ENCODE measurements at places on chromosomes 5 and 9.
A peak's percentile ranks its signal among the peaks of the same experiment; 100 is the strongest.

- ATAC-seq, result peak; percentile 67
Measured at GRCh38 chr9:18208166-18209059, 265.5 kb upstream of the ADAMTSL1 start.

DNA sequence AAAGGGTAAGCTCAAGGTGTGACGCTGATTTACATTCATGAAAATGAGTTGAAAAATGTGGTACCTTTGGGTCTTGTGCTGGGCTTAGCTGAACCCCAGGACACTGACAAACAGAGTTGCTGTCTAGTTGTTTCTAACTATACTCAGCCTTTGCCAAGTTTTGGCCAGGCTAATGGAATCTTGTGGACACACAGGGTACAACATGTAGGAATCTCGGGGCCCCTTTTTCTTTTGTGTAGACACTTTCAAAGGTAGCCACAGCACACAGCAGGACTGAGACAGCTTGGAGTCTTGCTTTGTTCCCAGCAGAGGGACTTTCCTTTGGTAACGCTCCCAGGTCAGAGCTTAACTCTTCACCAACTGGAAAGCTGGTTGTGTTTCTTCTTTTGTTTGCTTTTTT lies 7.8 kb downstream of the LIX1 start:
- ATAC-seq, result no peak

DNA sequence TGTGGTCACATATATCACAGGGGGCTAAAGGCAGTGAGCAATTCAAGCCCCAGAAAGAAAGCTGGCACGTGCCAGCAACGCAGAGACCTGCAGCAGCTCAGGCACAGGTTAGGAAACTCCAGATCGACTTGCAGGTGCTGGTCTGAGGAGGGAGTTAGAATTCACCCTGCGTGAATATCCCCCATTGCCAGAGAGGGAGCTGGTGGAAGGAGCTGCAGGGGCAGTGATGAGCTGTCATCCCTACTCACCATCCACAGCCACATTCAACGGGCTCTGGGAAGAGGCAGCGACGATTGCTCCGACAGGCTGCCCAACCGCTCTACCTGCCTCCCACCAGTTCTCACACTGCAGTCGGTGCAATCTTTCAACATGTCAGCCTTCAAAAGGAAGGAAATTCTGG lies 40.8 kb upstream of the CLK4 start:
- no peak for ATAC-seq

GRCh38 chr5:82620957-82621600 lies 342.9 kb upstream of the RPS23 start:
- no peak for ATAC-seq

- no peak for ATAC-seq
Measured at GRCh38 chr9:134658378-134658955, 16.9 kb downstream of the COL5A1 start.

DNA sequence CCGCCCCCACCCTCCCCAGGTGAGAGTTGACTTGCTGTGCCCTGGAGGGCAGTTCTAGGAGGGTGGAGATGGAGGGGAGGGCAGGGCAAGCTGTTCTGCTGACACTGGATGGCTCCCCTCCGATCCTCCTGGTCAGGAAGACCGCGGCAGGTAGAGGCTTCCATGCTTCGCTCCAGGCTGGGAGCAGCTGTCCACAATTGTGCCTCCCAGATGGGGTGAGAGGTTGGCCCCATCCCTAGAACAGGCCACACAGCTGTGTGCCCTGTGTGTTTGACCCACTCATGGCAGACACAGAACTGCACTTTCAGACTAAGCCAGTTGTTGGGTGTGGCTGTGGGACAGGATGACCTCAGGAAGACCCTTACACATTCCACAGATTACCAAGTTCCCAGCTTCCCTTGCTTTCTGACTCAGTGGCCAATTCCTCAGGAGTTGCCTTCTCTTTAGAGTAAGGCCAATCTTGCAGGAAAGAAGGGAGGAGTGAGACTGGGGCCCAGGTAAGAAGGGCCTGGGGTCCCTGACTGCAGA lies 72.1 kb upstream of the HSPA9 start:
- ATAC-seq, result no peak

DNA sequence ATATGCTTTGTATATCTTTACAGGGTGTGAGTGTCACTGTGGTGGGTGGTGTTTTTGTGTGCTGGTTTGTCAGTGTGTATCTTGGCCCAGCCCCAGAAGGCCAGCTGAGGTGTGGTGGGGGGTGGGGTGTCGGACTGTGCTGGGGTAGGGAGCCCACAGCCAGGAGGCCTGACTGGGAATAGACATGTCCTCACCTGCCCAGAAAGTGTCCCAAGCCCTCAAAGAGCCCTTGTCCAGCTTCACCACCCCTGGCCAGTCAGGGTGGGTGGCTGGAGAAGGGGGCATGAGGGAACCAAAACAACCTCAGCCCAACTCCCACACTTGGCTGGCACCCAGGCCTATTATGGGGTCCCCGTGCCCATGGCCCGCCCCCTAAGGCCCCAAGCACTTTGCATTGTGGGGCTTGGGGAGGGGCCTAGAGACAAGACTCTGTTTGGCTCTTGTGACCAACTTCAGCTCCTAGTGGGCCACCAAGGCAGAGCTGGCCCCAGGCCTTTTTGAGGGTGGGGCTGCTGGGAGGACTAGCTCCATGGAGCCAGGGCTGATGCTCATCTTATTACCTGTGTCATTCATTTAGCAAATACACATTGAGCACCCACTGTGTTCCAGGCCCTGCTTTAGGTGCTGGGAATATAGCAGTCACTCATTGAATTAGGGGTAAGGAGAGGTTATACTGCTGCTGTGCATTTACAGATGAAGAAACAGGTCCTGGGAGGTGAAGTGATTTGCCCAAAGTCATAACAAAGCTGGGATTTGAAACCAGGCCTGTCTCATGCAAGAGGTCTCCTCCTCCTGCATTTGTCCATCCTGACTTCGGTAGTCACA lies 56.2 kb upstream of the PSD2 start:
- ATAC-seq, result no peak

DNA sequence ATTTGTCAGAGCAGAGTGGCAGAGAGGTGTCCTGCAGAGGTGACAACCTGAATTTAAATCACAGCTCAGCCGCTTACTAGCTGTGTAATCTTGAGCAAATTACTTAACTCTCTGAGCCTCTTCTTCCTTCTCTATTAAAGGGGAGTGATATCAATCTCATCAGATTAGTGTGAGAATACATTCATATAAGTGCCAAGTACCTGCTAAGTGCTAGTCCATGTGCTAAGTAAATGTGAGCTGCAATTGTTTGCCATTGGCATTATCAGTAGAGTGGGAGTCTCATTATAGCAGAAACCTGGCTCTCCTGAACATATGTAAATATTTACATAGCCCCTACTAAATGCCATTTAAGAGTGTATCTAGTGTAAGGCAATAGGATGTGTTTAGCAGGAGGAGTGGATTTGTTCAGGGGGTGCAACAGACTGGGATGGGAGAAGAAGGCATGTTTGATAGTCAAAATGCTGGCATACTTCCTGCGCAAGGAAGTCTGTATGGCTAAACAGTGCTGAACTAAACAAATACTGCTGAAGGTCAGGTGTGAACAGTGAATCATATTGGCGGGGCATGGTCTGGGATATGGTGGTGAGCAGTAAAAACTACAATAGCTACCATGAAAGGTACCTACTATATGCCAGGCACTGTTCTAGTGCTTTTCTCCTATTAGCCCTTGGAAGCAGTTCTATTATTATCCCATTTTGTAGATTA lies 74.5 kb downstream of the F2RL2 start:
- ATAC-seq, result no peak

- no peak for ATAC-seq
Measured at GRCh38 chr5:142065273-142065672, 43.3 kb upstream of the NDFIP1 start.

GRCh38 chr5:136149891-136150290 lies 17.2 kb downstream of the SMAD5 start:
- no peak for ATAC-seq

GRCh38 chr5:133111299-133111698 lies 59.5 kb downstream of the HSPA4 start:
- ATAC-seq, result peak; percentile 89

DNA sequence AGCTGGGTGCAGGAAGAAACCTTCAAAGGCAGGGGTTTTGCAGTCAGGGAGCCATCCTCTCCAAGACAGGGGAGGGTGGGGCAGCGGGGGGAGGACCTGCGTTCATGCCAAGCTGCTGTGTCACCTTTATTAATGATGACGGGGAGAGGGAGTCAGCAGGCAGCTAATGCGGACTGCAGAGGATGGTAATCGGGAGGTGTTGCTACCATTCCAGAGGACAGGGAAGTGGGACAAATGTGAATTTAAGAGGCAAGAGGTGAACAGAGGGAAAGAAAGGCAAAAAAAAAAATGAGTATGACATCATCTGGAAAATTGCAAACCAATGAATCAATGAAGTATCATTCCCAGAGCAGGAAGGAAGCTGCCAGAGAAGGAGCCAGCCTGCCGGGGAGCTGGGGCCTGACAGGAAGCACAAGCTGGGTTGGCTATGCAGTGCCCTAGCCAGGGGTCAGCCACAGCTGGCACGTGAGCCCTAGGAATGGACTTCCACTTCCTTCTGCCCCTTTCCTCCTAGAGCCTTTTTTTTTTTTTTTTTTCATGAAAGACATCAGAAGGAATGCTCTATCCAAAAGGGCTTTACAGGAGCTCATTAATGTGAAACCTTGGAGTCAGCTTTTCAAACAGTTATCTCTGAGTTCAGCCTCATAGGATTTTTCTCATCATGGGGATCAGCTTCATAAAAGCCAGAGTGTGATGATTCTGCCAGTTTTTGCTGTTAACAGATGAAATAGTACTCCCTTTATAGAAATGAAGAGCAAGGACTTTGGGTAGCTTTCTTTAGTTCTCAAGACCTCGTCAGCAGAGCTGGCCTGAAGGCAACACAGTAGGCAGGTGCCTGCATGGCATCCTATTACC lies 9.2 kb downstream of the INSYN2B start:
- ATAC-seq, result peak; percentile 93

DNA sequence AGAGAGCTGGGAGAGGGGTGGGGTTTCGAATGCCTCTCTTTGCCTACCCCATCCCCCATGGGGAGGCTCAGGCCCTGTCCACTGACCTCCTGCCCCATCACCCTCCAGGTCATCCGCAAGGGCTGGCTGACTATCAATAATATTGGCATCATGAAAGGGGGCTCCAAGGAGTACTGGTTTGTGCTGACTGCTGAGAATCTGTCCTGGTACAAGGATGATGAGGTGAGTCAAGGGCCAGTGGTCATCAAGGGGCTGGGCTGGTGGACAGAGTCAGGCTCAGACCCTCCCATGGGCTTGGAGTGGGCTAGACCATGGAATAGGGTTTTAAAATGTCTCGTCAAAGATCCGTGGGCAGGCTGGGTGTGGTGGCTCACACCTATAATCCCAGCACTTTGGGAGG lies 33.7 kb downstream of the GOLGA2 start:
- no peak for ATAC-seq

DNA sequence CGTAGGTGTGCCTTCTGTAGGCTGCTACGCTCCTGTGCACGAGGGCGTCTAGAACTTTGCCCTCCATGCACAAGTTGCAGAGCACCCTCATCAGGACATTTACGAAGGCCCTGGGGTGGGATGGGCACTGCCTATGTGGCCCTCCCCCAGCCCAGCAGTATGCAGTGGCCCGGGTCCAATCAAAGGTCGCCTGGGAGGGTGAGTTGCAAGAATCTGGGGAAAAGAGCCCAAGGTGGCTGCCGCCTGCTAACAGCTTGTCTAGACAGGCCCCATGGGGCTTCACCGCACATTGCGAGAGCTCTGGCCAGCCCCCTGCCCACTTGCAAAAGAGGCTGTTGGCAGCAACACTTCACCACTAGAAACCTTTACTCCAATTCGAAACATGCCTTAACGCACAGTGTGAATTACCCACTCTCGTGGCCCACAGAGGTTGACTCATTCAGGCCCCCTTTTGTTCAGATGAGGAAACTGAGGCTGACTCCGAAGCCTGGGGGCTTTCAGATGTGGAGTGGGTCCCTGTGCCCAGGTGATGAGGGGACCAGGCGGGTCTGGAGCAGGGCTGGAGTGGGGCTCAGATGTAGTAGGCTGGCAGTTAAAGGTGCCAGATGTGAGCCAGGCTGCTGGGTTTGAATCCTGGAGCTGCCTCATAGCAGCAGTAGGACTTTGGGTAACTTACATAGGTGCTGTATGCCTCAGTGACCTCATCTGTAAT lies 31.8 kb upstream of the IL17B start:
- no peak for ATAC-seq

GRCh38 chr9:68489646-68490045 lies 51.0 kb downstream of the TMEM252 start:
- no peak for ATAC-seq

GRCh38 chr5:72860499-72860898 lies 44.0 kb downstream of the TNPO1 start:
- ATAC-seq, result no peak

DNA sequence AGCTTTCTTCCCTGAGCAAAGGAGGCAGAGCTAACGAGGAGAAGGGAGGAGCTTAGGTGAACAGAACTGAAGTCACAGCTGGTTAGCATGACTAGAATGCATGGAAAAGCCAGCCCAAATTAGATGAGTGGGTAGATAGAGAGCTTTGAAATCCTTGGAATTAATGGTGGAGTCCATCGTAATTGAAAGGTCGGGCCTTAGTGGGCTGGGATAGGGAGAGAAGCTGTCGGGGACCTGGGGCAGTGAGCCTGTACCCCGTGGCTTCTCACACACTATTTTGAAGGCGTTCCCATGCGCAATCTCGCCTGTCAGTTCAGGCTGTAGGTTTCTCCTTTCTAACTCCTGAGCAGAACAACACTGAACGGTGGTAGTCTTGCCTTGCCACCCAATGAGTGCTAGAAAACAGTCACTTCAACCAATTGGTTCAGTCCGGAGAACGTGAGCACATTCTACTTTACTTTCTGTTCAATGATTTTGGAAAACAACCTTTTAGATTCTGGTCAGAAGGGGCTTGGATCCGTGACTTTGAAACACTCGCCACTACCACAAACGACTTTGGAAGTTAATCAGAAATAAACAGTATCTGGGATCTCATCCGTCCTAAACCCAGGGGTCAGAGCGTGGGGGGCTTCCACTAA lies 655 bp upstream of the RAI14 start:
- peak; percentile 74 for ATAC-seq

GRCh38 chr9:137759649-137760321 lies 117.8 kb upstream of the CACNA1B start:
- ATAC-seq, result no peak

DNA sequence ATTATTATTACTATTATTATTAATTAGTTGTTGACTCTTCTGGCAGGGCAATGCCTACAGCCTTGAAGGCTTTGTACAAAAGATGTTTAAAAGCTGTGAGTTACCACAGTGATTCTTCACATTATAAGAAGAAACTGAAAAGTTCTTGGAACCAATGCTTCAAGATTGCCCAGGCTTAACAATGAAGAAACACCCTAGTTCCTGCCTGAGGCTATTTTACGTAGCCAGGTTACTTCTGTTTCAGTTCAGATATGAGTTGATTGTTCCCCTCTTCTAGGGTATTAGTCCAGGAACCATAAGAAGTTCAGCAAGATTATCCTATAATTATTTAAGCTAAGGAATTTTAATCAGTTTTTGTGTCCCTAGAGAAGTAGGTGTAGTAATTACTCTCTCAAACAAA lies 154.6 kb upstream of the CDH12 start:
- no peak for ATAC-seq

GRCh38 chr5:86909418-86910295 lies 291.9 kb downstream of the COX7C start:
- no peak for ATAC-seq

- peak; percentile 47 for ATAC-seq
Measured at GRCh38 chr5:172322028-172322965, 38.7 kb upstream of the UBTD2 start.
